ENCODE measurements at places on chromosomes 13 and 19.

DNA sequence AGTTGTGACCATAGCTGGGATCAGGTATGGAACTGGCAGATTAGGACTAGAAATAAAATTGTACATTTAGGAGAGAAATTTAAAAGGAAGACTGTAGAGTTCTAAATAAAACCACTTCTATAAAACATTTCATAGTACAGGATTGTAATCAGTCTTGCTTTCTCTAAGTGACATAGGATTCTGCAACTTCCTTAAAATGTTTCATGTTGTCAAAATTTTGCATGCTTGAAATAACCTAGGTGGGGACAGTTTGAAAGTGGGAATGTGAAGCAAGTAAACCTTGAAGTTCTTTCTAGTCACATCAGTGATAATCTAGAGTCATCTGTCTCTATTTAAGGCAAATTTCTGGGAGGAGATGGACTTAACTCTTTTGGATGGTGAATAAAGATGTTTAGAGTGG lies 6.7 kb downstream of the TM9SF2 start:
- H3K36me3 ChIP-seq = peaks cover 23% of the 10 kb centered on the region
- H3K4me3 ChIP-seq = no peak overlapping the region
- H3K27me3 ChIP-seq = no peaks in the 10 kb centered on the region
- H3K4me1 ChIP-seq = peaks cover 50% of the 10 kb centered on the region

- no peak within 1 kb of the TSS for H3K27ac ChIP-seq
- no peaks in the 10 kb centered on the region for H3K4me1 ChIP-seq
These were observed at the start of gene FAM216B for GRCh38 chr13:42781352-42781751. Gene FAM216B, plus strand, starts transcription at chr13:42781584. Its CDS starts 2,484 bp downstream, at chr13:42784068.

DNA sequence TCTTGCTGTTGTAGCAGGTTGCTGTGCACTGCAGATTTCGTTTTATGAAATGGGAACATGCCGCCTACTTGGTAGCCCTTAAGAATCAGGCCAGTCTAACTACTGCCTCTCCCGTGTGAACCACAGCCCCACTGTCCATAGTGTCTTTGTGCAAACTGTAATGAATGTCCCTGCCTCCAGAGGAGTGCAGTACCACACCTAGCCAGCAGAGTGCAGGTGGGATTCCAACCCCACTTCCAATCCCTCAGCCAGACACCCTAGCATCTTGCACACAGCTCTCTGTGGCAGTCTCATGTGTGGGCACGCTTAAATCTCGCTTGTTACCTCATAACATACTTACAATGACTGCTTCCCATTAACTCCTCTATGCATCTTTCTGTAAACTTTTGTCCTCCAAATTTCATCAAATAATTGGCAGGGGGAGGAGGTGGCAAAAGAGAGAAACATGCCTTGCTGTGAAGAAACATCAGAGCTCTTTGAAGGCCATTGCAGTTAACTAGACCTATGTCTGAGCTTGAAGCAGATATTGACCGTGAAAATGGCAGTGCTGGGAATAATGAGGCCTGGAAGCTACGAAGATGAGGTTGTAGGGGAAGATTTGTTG lies 47.2 kb downstream of the ZAR1L start:
- H3K36me3 ChIP-seq = peaks cover 11% of the 10 kb centered on the region
- no peak overlapping the region for H3K27ac ChIP-seq
- H3K4me3 ChIP-seq = no peak overlapping the region
- DNase-seq = peak; percentile 26
- peaks cover 6% of the 10 kb centered on the region for H3K27me3 ChIP-seq

GRCh38 chr13:21478881-21479808 lies 20.0 kb upstream of the ZDHHC20 start:
- H3K27ac ChIP-seq = no peak overlapping the region
- peak; percentile 65 for DNase-seq
- no peaks in the 10 kb centered on the region for H3K36me3 ChIP-seq

GRCh38 chr19:55554741-55555152 lies 9.4 kb upstream of the SBK3 start:
- no peak for DNase-seq
- H3K27ac ChIP-seq = no peak overlapping the region
- no peak overlapping the region for H3K4me3 ChIP-seq

GRCh38 chr19:1340681-1341469 lies 42.8 kb upstream of the NDUFS7 start:
- no peak overlapping the region for H3K27ac ChIP-seq
- peaks cover 5% of the 10 kb centered on the region for H3K4me1 ChIP-seq
- H3K27me3 ChIP-seq = peaks cover 8% of the 10 kb centered on the region
- DNase-seq = no peak
- H3K4me3 ChIP-seq = no peak overlapping the region
- H3K36me3 ChIP-seq = no peaks in the 10 kb centered on the region

- H3K27me3 ChIP-seq = no peaks in the 10 kb centered on the region
- H3K27ac ChIP-seq = no peak overlapping the region
- H3K4me3 ChIP-seq = no peak overlapping the region
- DNase-seq = no peak
- no peaks in the 10 kb centered on the region for H3K36me3 ChIP-seq
These were observed 193.6 kb upstream of the TSC22D1 start for GRCh38 chr13:44769686-44770085.

GRCh38 chr19:35813043-35813890 lies 622 bp upstream of the PRODH2 start:
- no peak overlapping the region for H3K4me3 ChIP-seq
- H3K36me3 ChIP-seq = no peaks in the 10 kb centered on the region
- H3K27me3 ChIP-seq = peaks cover 45% of the 10 kb centered on the region
- no peak for DNase-seq
- H3K4me1 ChIP-seq = no peaks in the 10 kb centered on the region
- no peak overlapping the region for H3K27ac ChIP-seq

DNA sequence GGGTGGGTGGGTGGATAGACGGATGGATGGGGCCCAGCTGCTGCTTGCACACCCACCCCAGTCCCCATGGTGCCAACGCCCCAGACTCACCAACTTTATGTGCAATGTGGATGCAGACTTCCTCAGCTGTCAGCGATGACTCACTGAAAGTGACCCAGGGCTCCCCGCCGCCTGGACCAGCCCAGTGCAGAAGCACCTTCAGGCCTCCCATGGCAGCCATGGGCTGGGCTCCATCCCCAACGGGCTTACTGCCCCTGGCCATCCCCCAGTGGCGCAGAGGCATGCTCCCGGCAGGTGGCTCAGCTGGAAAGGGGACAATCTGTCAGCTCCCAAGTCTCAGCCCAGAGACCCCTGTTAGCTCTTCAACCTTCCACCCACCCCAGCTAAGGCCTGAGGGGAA lies 2.2 kb downstream of the TYK2 start:
- no peak overlapping the region for H3K4me3 ChIP-seq
- DNase-seq = no peak

DNA sequence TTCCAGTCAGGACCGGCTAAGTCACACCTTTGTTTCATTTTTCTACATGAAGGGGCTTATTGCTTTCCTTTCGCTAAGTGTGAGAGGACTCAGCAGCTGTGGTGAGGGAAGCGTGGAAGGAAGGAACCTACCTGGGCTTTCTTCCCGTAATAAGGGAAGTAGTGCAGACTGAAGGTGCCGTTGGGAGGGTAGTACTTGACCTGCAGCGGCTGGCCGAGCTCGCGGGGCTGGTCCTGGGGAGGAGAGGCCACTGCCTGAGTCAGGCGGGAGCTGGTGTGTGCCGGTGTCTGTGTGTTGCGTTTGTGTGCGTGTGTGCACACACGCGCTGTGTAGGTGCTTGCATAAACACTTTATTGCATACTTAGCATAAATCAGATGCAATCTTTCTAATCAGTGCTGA lies 7.7 kb downstream of the ATP4B start:
- no peak for DNase-seq
- peaks cover 10% of the 10 kb centered on the region for H3K4me1 ChIP-seq
- peaks cover 10% of the 10 kb centered on the region for H3K36me3 ChIP-seq

- no peak overlapping the region for H3K27ac ChIP-seq
- DNase-seq = no peak
- no peak overlapping the region for H3K4me3 ChIP-seq
- peaks cover 36% of the 10 kb centered on the region for H3K36me3 ChIP-seq
- H3K27me3 ChIP-seq = no peaks in the 10 kb centered on the region
These were observed 3.0 kb downstream of the MZF1 start for GRCh38 chr19:58569943-58570670.

- no peak overlapping the region for H3K4me3 ChIP-seq
- peaks cover 8% of the 10 kb centered on the region for H3K4me1 ChIP-seq
- DNase-seq = no peak
- no peak overlapping the region for H3K27ac ChIP-seq
- H3K27me3 ChIP-seq = no peaks in the 10 kb centered on the region
These were observed 33.2 kb downstream of the GADD45B start for GRCh38 chr19:2509096-2509495.

GRCh38 chr13:111488486-111489132 lies 168.2 kb downstream of the TEX29 start:
- H3K27me3 ChIP-seq = peaks cover 29% of the 10 kb centered on the region
- H3K27ac ChIP-seq = no peak overlapping the region
- DNase-seq = no peak
- H3K4me1 ChIP-seq = no peaks in the 10 kb centered on the region

DNA sequence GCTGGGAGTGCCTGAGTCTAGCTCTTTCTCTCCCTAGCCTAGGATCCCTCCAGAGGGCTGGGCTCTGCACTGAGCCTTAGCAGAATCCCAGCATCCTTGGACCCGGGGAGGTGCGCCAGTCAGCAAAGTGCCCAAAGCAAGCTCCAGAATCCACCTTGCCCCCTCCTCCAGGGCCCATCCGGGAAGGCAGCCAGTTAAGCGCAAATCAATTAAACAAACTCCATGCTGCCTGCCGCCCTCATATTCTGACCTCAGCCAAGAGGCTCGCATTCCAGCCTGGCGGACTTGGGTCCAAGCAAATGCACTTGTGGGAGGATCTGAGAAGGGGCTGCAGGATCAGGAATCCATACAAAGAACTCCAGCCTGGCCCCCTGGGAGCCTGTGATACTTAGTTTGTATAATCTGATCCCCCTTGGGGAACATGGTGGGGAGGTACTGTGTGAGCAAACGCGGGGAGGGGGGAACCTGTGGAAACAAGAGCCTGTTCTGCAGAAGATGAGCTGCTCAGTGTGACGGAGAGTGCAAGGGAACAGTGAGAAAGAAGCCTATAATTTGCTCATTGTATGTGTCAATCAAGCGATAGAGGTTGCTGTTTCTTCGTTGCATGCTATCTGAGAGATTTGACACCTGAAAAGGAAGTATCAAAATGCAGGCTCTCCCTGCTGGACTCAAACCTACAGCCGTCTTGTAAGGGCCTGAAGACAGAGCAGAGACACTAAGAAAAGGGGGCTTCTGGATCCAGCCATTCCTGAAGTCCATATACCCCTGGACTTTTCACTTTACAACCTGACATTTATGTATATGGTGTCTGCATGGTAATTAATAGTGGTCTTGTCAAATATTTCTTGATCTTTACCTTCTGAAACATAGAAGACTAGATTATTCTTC lies 29.4 kb downstream of the ZNRF4 start:
- no peak overlapping the region for H3K27ac ChIP-seq
- H3K4me3 ChIP-seq = no peak overlapping the region
- H3K36me3 ChIP-seq = no peaks in the 10 kb centered on the region
- no peak for DNase-seq

DNA sequence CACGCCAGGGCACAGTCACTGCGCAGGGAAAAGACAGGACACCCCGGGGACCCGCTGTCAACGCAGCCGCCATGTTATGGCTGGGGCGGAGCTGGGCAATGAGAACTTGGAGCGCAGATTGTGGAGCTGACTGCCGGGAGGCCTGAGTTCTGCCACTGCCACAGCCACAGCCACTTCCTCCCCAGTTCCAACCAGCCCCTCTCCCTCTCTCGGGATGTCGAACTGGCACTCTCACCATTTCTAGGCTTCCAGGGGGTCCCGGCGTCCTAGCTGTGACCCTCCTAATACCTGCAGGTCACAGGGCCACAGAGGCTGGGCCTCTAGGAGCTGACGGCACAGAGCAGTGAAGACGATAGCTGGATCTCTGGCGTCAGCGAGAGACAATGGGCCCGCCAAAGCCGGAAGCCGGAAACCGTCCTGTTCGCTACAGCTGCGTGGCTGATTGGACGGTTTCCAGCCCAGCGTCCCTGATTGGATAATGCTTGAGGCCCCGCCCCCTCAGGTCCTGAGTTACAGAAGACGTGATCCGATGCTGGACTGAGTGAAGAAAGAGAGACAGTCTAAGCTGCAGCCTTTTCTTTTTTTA lies at the start of gene ZNF506:
TSS of gene ZNF506 (minus strand) at position 385 of the 586 bp plus-strand sequence. CDS start at position 238, 147 bp downstream.
- H3K4me1 ChIP-seq = peaks cover 16% of the 10 kb centered on the region
- H3K4me3 ChIP-seq = peak within 1 kb of the TSS; percentile 99
- peak; percentile 98 for DNase-seq
- H3K36me3 ChIP-seq = peaks cover 34% of the 10 kb centered on the region

- no peaks in the 10 kb centered on the region for H3K27me3 ChIP-seq
- no peaks in the 10 kb centered on the region for H3K4me1 ChIP-seq
- no peak overlapping the region for H3K27ac ChIP-seq
- H3K36me3 ChIP-seq = no peaks in the 10 kb centered on the region
These were observed 173.0 kb downstream of the OLFM4 start for GRCh38 chr13:53201454-53202225.

- H3K27me3 ChIP-seq = no peaks in the 10 kb centered on the region
- peak; percentile 98 for DNase-seq
- peak within 1 kb of the TSS; percentile 95 for H3K4me3 ChIP-seq
- peaks cover 9% of the 10 kb centered on the region for H3K36me3 ChIP-seq
These were observed at the start of gene ZNF525 for GRCh38 chr19:53365134-53365898. Gene ZNF525, plus strand, starts transcription at chr19:53365705. Its CDS starts 6,577 bp downstream, at chr19:53372282.

DNA sequence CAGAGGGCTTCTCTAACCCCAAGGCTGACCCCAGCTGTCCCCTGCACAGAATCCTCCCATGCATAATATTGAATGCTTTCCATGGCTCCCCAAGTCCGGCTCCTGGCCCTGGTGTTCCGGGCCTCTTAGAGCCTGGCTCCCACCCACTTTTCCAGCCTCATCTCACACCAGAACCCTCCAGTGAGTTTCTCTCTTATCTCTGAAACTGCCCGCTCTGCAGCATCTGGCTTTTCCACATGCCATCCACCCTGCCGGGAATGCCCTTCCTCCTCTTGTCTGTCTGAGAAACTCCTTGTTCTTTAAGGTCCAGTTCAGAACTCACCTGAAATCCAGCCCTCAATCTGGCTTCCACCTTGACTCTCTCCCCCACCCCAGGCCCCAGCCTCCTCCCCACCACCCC lies 6.8 kb downstream of the SYNGR4 start:
- H3K27ac ChIP-seq = no peak overlapping the region
- no peak for DNase-seq
- H3K27me3 ChIP-seq = peaks cover 14% of the 10 kb centered on the region
- H3K36me3 ChIP-seq = no peaks in the 10 kb centered on the region
- H3K4me3 ChIP-seq = no peak overlapping the region
- no peaks in the 10 kb centered on the region for H3K4me1 ChIP-seq

DNA sequence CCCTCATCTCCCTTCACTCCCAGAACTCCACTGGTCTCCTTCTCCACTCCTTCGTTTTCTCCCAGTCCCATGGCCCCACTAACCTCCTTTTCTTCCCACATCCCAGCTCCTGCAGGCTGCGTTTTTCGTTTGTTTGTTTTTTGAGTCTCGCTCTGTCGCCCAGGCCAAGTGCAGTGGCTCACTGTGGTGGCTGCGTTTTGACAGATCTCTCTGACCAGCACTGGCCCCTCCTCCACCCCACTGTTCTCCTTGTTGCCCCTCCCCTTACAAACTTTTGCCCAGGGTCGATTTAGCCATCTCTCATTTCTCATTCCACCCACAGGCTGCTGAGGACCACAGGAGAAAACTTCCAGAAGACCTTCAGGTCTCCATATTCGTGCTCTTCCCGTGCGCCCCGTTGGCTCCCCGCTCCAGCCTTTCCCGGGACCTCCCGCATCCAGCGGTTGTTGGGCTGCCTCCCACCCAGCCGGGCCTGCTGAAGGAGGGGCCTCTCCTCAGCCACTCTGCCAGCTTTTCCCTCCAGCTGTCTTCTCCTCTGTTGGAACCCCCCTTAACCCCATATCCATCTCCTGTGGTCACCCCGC lies 40.6 kb upstream of the GJB6 start:
- peaks cover 26% of the 10 kb centered on the region for H3K27me3 ChIP-seq
- no peak overlapping the region for H3K4me3 ChIP-seq
- no peaks in the 10 kb centered on the region for H3K36me3 ChIP-seq
- DNase-seq = no peak

GRCh38 chr13:110067355-110068175 lies 239.4 kb downstream of the COL4A1 start:
- no peak overlapping the region for H3K4me3 ChIP-seq
- H3K27me3 ChIP-seq = no peaks in the 10 kb centered on the region
- no peak for DNase-seq
- no peaks in the 10 kb centered on the region for H3K4me1 ChIP-seq
- H3K36me3 ChIP-seq = no peaks in the 10 kb centered on the region

Data from effector memory CD8-positive, alpha-beta T cell (primary cell).